ENCODE measurements at places on chromosomes 7 and 10. TPM values are rescaled to one million over a fixed set of nuclear protein-coding genes. Genes with fewer than 3 reads are reported as not detected.

PRKG1 gene
- total RNA-seq = 13.8 TPM

HMX2 gene
- not detected for total RNA-seq

CALD1 gene
- 27.5 TPM for total RNA-seq

BLVRA gene
- total RNA-seq = 19.2 TPM

CPN1 gene
- not detected for total RNA-seq

STK17A gene
- 13.0 TPM for total RNA-seq

PCDH15 gene
- 6.1 TPM for total RNA-seq

MICALL2 gene
- 4.7 TPM for total RNA-seq

CCDC7 gene
- 64.4 TPM for total RNA-seq

OPALIN gene
- total RNA-seq = not detected

NUTM2D gene
- total RNA-seq = 7.9 TPM

NKX6-2 gene
- total RNA-seq = not detected

ENTPD1 gene
- 6.9 TPM for total RNA-seq

CHST3 gene
- total RNA-seq = 5.4 TPM

TMEM130 gene
- total RNA-seq = 8.9 TPM

BAMBI gene
- 3.0 TPM for total RNA-seq

PTF1A gene
- total RNA-seq = not detected

GBX1 gene
- not detected for total RNA-seq

PLAU gene
- 0.98 TPM for total RNA-seq

TMEM213 gene
- not detected for total RNA-seq

WDR11 gene
- total RNA-seq = 55.6 TPM

TFEC gene
- total RNA-seq = 0.49 TPM

Data from temporal lobe (tissue), 4 donors.